ENCODE measurements at places on chromosomes 3 and 15.

GRCh38 chr3:29281344-29282241, 722 bp downstream of the RBMS3 start:
- no peak for DNase-seq

DNA sequence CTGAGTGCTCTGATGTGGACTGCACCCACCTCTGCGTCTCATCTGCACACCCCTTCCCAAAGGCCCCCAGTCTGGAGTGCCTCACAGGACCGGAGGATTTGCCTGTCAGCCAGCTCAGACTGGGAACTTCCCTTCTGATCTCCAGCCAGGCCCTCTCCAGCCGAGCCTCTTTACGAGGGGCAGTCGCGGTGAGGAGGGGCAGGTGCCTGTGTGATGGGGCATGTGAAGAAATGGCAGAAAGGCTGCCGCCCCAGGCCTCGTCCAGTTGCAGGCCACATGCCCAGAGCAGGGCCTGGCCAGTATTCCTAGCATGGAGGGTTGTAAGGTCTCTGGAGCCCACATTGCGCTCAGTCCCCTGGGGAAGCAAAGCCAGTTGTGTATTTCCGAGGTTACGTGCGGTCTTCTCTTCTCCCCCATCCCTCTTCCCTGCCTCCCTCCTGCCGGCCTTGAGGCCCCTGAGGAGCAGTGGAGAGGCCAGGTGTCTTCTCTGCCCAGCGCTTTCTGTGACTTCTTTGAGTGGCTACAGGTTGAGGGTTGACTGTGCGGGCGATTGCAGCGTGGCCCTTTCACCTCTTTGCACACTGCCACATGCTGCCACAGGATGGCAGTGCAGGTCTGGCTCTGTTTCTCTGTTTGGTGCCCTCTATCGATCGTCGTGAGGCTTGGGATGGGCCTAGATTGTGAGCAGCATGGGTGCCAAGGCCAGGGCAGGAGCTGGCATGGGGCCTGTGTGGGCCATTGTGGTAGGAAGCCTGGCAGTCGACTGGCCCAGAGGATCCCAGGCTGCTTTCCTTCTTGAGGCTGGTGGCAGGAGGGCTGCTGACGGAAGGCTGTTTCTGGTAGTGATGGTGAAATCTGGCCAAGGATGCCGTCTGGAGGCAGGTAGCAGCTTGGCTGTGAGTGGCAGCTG, 5.3 kb downstream of the CLK3 start:
- DNase-seq: peak; percentile 72

GRCh38 chr3:127690823-127691452, 18.2 kb downstream of the ABTB1 start:
- DNase-seq: no peak

- no peak for DNase-seq
These were observed 223.0 kb downstream of the TBL1XR1 start for GRCh38 chr3:176974279-176974678.

- DNase-seq: no peak
These were observed 28.3 kb downstream of the EHHADH start for GRCh38 chr3:185225523-185225922.

- no peak for DNase-seq
These were observed 698 bp downstream of the IL1RAP start for GRCh38 chr3:190514413-190515153.

DNA sequence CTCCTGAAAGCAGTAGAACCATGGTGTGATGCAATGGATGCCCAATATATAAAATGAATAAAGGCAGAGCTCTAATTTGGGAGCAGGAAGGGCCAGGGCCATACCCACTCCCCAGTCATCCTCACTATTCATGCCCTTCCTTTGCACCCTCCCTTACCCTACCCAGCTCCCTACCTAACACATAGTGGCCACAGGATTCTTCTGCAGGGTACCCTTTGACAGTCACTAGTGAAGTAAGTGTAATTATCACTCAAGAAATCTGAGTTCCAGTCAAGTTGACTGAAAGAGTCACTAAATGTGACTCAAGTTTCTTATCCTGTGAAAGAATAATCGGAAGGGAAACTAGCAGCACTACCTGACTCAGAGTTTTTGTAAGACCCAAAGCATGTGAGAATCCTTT, 69.2 kb downstream of the RASA2 start:
- no peak for DNase-seq

GRCh38 chr15:70505936-70506912, 257.1 kb downstream of the UACA start:
- no peak for DNase-seq

GRCh38 chr3:46979958-46980497, 562 bp downstream of the NBEAL2 start:
- no peak for DNase-seq

DNA sequence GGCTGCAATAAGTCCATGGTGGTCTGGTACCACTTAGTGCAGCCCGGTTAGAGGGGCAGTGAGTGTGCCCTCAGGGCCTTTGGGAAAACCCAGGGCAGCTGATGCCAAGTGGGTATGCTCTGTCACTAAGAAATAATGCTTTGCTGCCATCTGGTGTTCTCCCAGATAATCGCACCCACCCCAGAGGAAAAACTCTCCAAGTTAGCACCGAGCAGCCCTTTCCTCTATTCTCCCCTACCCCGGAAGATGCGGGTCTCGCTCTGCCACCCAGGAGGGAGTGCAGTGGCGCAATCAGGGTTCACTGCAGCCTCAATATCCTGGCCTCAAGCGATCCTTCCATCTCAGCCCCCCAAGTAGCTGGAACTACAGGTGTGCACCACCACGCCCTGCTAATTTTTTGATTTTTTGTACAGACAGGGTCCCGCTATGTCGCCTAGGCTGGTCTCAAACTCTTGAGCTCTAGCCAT, 21.3 kb upstream of the DAPK2 start:
- peak; percentile 41 for DNase-seq

GRCh38 chr15:29695489-29696167, 126.6 kb downstream of the TJP1 start:
- DNase-seq: no peak

GRCh38 chr15:61092361-61093157, 136.5 kb downstream of the RORA start:
- no peak for DNase-seq

DNA sequence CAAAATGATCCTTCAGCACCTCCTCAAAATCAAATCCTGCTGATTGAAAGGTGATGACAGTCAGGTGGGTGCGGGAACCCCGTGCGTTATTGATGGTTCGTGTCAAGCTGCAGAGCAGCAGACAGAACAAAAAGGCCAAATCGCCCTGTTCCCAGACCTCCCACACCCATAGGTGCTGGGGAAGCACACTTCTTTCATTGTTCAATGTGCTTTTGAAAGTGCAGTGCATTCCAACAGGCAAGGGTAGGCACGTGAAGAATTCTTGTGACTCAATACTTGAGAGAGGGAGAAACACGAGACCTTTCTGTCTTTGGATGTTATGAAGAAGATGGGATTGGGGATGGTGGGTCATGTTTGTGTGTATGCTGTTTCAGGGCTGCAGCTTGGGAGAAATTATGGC, 514.0 kb downstream of the MCTP2 start:
- DNase-seq: no peak

- DNase-seq: peak; percentile 21
These were observed 640 bp downstream of the MB21D2 start for GRCh38 chr3:192917028-192917403.

- DNase-seq: no peak
These were observed 112.1 kb downstream of the TNIK start for GRCh38 chr3:171348121-171348520.

GRCh38 chr3:146653978-146654377, 48.8 kb upstream of the PLSCR5 start:
- no peak for DNase-seq
